NCI-H1105 (cell line): ENCODE measurements at places on chromosomes 6 and 20.
A peak's percentile ranks its signal among the peaks of the same experiment; 100 is the strongest.

DNA sequence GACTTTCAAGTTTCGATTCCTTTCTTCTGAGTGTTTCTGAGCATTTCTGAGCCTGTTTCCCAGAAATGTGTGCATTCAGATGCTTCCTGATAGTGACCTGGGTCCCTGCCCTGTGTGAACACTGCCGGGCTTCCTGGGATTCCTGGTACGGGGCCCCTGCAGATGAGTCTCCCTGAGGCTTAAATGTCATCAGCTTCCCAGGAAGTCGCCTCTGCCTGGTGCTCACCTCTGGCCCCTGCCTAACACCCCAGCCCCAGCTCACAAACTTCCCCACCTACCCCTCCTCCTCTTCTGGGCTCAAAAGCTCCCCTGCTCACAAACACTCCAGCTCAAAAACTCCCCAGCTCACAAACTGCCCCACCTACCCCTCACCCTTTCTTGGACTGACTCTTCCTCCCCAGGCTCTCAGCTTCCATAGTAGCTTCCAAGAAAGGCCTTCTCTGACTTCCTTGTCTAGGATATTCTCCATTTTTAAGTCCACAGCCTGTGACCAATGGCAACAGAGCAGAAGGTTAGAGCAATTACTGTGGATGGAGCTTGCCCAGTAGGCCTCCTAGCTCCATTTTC is 42.0 kb downstream of the TGM2 start:
- no peak for DNase-seq

DNA sequence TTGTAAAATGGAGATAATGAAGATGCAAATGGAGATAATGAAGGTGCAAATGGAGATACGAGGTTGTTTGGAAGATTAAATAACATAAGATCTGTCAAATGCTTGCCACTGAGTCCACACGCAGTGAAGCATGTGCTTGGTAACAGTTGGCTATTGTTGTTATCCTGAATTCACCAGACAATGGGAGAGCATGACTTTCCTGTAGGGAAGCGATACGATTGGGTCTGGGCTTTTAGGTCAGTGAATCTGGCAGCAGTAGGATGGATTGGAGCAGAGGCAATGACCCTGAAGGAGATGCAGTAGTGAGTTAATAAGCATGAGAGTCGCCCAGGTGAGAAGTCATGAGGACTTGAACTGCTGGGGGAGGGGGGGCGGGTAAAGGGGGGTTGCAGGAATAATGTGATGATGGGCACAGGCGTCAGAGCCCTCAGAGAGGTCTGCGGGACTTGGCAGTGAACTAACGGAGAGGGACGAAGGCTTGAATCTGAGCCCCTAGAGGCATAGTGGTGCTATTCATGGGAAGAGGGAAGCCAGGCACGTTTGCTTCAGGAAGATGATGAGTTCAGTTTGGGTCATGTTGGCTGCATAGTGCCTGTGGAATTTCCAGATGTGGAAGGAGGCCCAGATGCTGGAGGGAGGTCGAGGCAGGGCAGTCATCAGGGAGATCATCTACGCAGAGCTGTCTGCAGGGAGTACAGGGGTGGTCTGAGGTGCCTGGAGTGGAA is 55.4 kb downstream of the ZDHHC14 start:
- no peak for DNase-seq

GRCh38 chr6:169944061-169944337 is 192.6 kb downstream of the ERMARD start:
- no peak for DNase-seq

GRCh38 chr20:32789896-32790750 is 27.9 kb downstream of the DNMT3B start:
- peak; percentile 41 for DNase-seq

GRCh38 chr6:35491558-35492257 is 5.2 kb downstream of the TEAD3 start:
- no peak for DNase-seq

GRCh38 chr20:48697845-48698491 is 129.8 kb downstream of the PREX1 start:
- peak; percentile 88 for DNase-seq

GRCh38 chr6:15282334-15282733 is 36.5 kb downstream of the JARID2 start:
- no peak for DNase-seq
